Suppressor macrophage treated with lipopolysaccharide for 4 hours (primary cell): ENCODE measurements at places on chromosomes 16 and 17.

- no peak for DNase-seq
Observed at GRCh38 chr17:79986411-79987186, 49.1 kb downstream of the TBC1D16 start.

DNA sequence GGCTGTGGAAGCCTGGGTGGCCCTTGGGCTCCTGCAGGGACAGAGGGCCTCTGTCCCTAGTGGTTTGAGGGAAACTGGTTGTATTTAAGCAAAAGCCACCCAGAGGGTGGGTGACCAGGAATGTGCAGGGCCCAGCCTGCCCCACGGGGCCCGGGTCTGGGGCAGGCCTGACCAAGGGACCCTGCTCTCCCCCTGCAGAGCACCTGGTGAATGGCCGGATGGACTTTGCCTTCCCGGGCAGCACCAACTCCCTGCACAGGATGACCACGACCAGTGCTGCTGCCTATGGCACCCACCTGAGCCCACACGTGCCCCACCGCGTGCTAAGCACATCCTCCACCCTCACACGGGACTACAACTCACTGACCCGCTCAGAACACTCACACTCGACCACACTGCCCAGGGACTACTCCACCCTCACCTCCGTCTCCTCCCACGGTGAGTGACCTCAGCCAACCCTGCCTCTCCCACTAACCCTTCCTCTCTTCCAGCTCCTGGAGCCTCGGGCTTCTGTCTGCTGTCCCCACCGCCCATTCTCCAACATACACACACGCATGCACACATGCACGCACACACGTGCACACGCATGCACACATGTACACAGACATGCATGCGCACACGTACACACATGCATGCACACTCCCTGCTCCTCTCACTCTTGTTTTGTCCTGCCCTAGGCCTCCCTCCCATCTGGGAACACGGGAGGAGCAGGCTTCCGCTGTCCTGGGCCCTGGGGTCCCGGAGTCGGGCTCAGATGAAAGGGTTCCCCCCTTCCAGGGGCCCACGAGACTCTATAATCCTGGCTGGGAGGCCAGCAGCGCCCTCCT is 10.4 kb downstream of the GALK1 start:
- no peak for DNase-seq

GRCh38 chr17:42944211-42944610 is 20.0 kb downstream of the AARSD1 start:
- DNase-seq = no peak

- no peak for DNase-seq
Observed at GRCh38 chr16:31376705-31377104, 16.4 kb upstream of the ITGAD start.
